Adipose tissue (tissue), 3 donors: ENCODE measurements at places on chromosomes 5 and 9. TPM values are rescaled to one million over a fixed set of nuclear protein-coding genes. Genes with fewer than 3 reads are reported as not detected.

Gene PGM5
- 12.1 TPM for polyA plus RNA-seq

Gene B4GALT1
- polyA plus RNA-seq = 61.2 TPM

Gene HTR1A
- polyA plus RNA-seq = not detected

Gene INSL4
- not detected for polyA plus RNA-seq

Gene SLC36A2
- polyA plus RNA-seq = 0.22 TPM

Gene UBE2QL1
- 0.54 TPM for polyA plus RNA-seq

Gene PDZD2
- 38.9 TPM for polyA plus RNA-seq

Gene RNF183
- not detected for polyA plus RNA-seq

Gene SLC4A9
- 0.06 TPM for polyA plus RNA-seq

Gene RXRA
- 69.4 TPM for polyA plus RNA-seq

Gene CNTNAP3
- polyA plus RNA-seq = 0.58 TPM

Gene TAF1L
- polyA plus RNA-seq = 0.01 TPM

Gene ROPN1L
- 0.89 TPM for polyA plus RNA-seq

Gene CDH6
- 0.23 TPM for polyA plus RNA-seq
